ENCODE measurements at places on chromosomes 4 and X.

- DNase-seq, result no peak
Observed at GRCh38 chrX:42143866-42144592, 220.7 kb upstream of the CASK start.

DNA sequence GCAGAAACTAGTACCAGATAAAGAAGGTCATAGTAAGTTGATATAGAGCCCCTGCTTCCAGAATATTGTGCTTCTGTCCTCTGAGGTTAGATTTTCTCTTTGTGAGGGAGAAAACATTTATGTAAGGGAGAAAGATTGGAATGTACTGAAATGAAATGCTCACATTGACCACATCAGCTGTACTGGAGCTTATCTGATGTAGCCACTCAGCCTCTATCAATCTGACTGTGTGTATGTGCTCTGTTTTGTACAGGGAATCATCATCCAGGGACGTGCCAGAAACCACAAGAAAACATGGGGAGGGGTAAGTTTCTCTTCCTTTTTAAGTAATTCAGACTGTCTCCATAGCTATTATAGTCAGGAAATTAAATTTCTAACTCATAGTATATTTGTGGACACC lies 56.8 kb downstream of the PRRG1 start:
- DNase-seq, result no peak

- no peak for DNase-seq
Observed at GRCh38 chrX:118760025-118760424, 32.6 kb downstream of the IL13RA1 start.

GRCh38 chr4:92477298-92477697 lies 173.5 kb downstream of the GRID2 start:
- DNase-seq, result no peak

DNA sequence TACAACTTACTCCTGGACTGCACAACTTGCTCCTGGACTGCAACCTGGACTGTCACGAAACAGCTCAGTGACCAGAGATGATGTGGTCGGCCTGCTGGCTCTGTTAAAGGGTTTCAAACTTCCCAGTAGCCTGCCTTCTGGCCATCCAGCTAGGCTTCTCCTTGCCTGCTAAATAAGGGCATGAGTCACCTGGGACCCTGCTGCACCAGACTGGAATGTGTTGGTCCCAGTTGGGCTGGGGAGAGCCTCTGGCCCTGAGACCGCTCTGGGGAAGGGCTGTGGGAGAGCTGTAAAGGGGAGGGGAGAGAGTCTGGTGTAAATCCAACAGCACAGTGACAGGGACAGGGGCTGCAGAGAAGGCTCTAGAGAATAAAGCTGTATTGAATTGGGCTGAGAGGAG lies 165.8 kb downstream of the VSIG4 start:
- DNase-seq, result no peak
